Sigmoid colon (tissue), 7 donors: ENCODE measurements at places on chromosomes 7 and 10.

GRCh38 chr10:121583857-121584256 lies 14.4 kb downstream of the FGFR2 start:
- no peak for DNase-seq

DNA sequence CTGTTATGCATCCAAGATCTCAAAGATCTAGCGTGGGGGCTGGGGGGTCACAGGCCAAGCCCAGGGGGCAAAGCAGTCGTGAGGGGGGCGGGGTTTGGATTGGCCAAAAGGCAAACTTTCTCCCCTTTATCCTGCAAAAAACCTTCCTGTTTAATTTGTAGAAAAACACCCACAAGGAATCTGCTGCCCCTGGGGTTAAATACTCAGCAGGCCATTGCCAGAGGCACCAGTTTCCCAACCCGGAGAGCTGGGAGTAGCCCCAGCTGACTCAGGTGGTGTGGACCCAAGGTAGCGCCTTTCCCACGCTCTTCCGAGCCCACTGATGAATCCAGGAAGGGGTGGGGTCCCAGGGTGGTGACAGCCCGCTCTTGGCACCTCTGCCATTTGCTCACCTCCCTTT lies 21.4 kb downstream of the KCP start:
- DNase-seq, result no peak

DNA sequence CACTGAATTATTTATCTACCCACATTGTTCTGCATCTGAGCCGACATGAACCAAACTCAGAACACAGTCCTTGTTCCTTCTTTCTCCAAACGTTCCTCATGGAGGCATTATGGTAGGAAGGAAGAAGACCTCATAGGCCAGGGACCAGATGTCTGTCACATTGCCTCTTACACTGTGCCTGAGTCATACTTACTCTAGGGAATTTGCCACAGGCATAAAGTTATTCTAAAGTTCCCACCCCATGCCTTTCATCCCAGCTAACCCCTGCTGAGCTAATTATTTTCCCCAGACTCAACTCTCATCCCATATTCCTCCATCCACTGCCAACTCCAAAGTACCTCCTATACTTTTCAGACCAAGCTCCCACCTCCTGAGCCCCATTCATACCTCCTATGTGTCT lies 21.2 kb downstream of the MAT1A start:
- DNase-seq, result no peak

DNA sequence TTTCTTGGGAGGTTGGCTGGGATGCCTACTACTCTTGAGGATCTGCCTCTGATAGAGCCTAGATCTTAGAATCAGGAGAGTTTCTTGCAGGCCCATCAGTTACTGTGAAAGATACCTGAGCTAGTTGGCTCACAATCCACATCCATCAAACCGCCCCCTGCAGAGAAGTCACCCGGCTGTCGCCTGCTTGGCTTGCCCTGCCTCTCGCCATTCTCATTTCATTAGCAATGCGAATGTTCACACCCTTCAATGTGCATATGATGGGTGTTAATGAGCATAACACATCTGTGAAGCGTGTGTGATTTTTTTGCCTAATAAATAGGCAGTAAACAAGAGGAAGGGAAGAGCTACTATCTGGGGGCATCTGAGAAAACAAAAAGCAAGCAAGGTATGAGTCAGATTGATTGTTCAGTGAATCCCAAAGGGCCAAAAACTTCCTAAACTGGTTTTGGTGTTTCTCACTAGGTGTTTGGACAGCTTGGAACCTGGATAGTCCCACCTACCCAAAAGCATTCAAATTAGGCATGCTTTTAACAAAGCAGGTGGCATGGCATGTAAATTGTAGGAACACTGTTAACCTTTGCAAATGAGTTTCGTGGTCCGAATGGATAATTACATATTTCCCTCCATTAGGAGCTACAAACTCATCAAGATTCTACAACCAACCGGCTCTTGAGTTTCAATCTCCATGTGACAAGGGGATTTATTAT lies 272.3 kb upstream of the C7orf33 start:
- no peak for DNase-seq

GRCh38 chr10:31701546-31701945 lies 227.1 kb downstream of the ARHGAP12 start:
- DNase-seq, result no peak

DNA sequence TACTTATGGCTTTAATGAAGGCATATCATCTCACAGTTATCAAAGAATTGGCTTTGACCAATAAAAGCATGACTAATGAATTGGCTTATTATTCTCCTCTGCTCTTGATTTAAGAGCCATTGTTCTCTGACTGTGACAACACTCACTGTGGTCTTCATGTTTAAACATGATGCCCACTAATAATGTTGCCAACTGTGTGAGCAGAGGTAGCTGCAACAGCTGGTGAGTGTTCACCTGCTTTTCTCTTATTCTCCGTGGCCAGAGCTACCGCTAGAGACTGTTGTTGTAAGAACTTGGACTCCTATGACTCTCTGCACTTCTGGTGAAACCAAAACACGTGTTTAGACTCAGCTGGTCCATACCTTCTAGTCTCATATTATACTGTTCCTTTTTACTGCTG lies 335.9 kb downstream of the XPNPEP1 start:
- DNase-seq, result no peak

DNA sequence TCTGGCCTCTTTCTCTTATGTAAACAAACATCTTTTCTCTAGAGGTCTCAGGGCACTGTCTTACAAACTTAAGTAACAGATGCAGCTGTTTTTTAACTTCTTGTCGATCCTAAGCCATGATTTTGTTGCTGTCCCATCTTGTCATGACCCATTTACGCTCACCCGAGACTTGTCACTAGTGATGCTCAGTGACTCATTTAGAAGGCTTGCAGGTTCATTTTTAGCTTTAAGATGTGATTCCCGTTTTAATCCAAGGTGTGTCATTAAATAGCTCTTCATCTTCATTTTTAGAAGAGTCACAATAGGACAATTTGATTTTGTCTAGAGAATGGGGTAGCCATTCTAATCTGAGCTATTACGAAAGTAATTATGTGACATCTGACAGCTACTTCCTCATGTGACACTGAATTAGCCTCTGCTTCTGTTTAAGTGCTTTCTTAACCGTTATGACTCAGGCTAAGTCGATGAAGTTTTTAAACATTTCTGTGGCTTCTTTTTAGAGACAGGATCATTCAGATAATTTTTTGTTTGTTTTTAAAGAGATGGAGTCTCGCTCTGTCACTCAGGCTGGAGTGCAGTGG lies 42.7 kb downstream of the SPDYE5 start:
- no peak for DNase-seq

- DNase-seq, result no peak
These were observed 13.4 kb upstream of the DNAJB6 start for GRCh38 chr7:157323401-157323800.

DNA sequence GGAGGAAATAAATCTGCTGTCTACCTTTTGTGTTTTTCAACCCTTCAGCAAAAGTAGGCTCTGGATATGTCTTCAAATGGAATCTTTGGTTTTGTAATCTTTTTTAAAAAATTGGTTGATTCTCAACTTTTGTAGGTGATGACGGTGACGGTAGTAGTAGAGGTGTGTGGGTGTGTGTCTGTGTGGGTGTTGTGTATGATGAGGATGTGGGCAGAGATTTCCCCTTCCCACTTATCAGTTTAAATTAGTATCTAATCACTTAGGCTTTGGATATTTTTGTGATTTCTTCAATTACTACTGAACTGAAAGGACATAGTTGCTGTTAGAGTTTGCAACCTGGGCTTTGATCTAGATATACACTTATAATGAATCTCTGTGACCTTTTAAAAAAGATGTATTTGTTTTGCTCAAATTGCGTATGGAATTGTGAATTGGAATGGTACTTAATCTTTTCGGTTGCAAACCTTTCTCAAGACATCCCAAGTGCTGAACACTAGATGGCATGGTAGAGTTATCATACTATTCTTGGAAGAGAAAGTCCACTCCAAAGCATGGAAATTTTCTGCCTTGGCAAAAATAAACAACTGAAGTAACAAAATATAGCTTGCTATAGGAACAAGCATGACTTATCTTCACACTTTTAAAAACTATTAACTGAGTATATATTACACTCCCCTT lies 51.9 kb upstream of the A1CF start:
- no peak for DNase-seq

DNA sequence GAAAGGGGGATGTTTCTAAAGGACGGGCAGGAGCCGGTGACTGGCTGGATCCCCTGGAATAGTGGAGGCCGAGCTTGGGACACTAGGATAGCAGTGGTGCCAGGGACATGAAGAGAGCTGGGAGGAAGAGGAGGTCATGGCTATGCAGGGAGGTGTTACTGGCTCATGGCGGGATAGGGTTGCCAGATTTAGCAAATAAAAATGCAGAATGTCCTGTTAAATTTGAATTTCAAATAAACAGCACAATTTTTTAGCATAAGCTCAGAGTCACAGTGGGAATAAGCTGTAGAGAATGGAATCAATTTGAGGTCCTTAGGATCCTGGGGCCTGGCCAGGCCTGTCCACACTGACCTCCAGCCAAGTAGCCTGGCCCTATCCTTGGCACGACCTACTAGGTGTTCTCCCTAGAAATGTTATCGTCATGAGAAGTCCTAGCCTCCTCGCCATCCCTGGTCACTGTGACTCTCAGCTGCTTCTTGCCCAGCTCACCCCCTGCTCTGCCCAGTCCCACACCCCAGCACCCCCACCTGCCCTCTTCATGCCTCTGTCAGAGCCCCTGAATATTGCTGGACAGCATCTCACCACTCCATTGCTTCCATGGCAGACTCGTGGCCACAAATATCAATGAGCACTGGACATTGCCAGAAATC lies 7.6 kb upstream of the KCP start:
- DNase-seq, result peak; percentile 52

GRCh38 chr10:21556527-21556926 lies 22.5 kb downstream of the MLLT10 start:
- DNase-seq, result no peak

GRCh38 chr7:117408831-117409230 lies 18.5 kb downstream of the ASZ1 start:
- no peak for DNase-seq

GRCh38 chr7:39811161-39811614 lies 138.9 kb upstream of the CDK13 start:
- DNase-seq, result no peak

DNA sequence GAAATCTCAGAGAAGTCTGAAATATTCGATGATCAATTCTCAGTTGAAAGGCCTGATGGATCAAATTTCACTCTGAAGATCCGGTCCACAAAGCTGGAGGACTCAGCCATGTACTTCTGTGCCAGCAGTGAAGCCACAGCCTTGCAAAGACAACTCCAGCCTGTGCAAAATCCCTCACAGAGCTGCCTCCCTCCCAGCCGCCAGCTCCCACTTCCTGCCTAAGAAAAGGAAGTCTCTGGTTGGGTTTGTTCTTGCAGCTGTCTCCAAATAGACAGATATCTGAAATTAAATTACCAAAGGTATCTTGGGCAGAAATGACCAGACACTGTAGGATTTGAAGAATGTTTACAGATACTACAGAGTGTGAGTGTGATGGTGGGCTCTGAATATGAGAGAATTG lies 43.4 kb upstream of the PRSS58 start:
- no peak for DNase-seq

- no peak for DNase-seq
These were observed 198.5 kb downstream of the PAXIP1 start for GRCh38 chr7:154804449-154804848.

GRCh38 chr7:106484562-106484961 lies 176.4 kb downstream of the CCDC71L start:
- DNase-seq, result peak; percentile 69

GRCh38 chr10:122911889-122912484 lies 1.6 kb downstream of the FAM24A start:
- no peak for DNase-seq

- no peak for DNase-seq
These were observed 235.7 kb downstream of the AUTS2 start for GRCh38 chr7:69833964-69834363.

DNA sequence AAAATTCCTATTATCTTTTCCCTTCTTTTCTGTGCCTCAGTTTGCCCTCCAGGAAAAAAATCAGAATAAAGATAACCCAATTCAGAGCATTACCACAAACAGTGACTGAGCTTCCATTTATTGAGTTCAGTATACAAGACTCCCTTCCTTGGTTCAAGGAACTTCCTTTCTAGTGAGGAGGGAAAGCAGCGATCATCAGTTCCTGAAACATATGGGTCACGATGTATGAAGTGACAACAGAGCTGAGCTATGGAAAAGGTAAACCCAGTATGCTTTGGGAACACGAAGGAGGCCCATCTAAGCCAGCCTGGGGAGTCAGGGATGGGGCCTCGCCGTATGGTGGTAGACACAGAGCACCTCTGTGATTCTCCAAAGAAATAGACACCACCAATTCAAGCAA lies 15.8 kb downstream of the C10orf71 start:
- no peak for DNase-seq

- no peak for DNase-seq
These were observed 55.7 kb upstream of the CDK14 start for GRCh38 chr7:90540406-90540805.

DNA sequence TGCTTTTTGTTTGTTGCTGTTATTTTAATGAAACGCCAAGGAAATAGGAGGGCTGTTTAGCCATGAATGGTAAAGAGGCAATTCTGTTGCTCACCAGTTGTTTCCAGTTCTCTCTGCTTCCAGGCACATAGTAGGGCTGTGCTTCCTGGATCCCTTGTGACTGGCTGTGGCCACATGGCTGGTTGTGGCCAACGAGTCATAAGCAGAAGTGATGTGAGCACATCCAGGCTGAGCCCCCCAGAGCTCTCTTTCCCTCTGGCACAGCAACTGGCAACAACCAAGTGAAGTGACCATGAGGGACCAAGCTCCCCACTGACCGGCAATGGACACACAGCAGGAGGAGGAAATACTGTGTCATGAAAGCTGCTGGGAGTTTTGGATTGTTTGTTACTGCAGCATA lies 10.3 kb downstream of the GRID1 start:
- no peak for DNase-seq

- DNase-seq, result no peak
These were observed 224.9 kb upstream of the TMEM229A start for GRCh38 chr7:124257638-124258308.

DNA sequence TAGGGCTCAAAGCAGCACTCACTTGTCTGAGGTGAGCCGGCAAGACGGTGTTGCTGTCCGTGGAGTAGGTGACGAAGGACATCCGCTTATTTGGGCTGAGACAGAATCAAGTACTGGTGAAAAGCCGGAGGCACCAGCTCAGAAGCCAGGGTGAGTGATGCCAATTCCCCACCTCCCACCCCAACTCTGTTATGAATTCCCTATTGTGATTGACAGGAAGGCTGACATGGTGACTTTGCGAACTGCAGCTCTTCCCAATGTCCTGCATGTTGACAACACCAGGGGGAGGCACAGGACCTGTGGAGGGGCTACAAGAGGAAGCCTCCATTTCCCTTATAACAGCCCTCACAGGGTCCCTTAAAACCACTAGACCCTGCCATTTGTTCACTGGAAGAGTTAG lies 52.3 kb upstream of the MSMB start:
- DNase-seq, result no peak

GRCh38 chr10:22368981-22369380 lies 23.7 kb downstream of the SPAG6 start:
- no peak for DNase-seq

DNA sequence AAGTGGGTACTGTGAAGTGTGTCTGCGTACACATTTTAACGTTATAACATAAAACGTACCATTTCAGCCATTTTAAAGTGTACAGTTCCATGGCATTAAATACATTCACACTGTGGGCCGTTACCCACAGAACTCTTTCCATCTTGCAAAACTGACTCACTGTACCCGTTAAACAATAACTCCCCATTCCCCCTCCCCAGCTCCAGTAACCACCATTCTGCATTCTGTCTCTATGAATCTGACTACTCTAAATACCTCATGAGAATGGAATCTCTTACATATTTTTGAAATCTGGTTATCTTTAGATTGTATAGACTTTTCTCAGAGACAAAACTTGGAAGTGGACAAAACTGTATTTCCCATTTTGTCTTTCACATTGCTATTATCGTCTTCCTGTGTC lies 9.3 kb downstream of the ARL3 start:
- no peak for DNase-seq
